ENCODE measurements at places on chromosomes 7 and 10.

- no peak for DNase-seq
Observed at GRCh38 chr10:117360016-117360415, 15.2 kb downstream of the PDZD8 start.

DNA sequence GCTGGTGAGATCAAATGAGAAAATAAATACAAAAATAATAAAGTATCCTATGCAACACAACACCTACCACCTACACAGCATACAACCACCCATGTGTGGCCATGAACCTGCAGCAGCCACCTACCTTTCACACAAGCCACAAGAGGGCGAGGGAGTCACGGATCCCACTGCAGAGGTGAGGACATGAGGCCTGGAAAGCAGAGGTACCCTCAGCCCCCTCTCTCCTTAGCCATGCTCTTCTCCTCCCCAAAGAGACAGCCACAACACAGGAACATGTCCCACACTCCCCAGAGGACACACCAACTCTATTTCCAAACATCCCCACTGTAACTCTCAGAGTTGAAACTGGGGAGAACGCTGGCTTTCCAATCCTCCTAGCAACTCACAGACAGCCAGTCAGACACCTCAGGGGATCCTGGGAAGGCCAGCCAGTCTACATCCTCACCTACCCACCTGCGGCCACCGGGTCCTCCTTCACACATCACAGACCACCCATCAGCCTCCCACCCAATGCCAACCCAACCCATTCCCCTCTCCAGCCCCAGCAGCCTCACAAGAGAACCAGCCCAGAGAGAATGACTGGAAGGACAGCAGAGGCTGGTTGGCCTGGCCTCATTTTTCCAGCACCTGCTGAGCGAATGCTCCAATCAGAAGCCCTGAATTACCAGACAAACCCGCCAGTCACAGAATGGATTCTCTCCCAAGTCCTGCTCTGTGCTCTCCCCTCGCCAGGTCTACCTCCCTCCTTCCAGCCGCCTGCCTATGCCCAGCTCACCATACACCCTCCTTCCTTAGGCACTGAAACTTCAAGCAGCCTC lies 18.4 kb downstream of the DLG5 start:
- no peak for DNase-seq

DNA sequence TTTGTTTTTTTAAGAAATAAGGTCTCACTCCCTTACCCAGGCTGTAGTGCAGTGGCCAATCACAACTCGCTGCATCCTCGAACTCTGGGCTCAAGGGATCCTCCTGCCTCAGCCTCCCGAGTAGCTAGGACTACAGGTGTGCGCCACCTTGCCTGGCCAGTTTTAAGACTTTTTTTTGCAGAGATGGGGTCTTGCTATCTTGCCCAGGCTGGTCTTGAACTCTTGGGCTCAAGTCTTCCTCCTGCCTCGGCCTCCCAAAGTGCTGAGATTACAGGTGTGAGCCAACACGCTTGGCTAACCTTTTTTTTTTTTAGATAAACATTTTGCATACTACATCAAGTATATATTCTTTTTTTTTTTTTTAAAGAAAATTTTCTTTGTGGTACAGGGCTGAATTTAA lies 18.2 kb downstream of the SEC23IP start:
- DNase-seq: no peak

DNA sequence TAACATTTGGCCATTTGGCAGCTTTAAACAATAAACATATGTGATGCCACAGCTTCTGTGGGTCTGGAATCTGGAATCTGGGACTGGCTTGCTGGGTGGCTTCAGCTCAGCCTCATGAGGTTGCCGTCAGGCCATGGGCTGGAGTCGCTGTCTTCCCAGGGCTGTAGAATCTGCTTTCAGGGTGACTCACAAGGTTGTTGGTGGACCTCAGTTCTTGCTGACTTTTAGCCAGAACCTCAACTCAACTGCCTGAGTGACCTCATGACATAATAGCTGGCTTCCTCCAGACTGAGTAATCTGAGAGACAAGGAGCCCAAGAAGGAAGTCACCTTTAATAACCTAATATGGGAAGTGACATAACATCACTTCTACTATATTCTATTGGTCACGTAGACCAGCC lies 44.6 kb upstream of the TSPAN13 start:
- DNase-seq: no peak

- no peak for DNase-seq
Observed at GRCh38 chr7:96026611-96027010, 254.3 kb downstream of the DYNC1I1 start.

DNA sequence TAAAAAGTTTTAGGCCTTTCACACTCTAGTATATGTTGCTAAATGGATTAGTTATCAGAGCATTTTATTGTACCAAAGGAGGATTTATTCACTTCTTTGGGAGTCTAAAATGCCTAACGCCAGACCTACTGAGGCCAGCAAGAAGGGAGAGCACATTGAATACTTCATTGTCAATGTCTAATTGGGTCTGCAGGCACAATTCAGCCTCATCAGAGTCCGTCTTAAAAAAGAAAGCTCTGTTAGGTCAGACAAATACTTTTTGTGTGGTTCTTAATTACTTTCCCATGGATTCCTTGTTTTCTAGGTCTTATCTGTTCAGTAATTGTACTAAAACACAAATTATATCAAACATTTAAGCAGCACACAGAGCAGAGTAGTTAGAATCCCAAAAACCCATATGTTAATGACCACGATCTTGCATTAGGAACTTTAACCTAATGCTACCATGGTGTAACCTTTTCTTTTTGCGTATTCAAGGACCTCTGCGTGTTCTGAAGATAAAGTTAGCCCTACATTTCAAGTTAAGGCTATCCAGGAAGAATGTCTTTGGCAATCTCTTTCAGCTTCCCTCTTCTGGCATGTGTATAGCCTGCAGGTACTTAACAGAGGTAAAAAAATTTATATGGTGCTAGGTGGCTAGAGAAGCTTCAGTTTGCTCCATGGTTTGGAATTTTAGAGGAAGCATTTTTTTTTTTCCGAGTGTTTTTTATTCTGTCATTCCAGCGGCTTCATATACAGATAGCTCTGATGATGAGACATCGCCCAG lies 45.7 kb upstream of the STRIP2 start:
- DNase-seq: no peak

DNA sequence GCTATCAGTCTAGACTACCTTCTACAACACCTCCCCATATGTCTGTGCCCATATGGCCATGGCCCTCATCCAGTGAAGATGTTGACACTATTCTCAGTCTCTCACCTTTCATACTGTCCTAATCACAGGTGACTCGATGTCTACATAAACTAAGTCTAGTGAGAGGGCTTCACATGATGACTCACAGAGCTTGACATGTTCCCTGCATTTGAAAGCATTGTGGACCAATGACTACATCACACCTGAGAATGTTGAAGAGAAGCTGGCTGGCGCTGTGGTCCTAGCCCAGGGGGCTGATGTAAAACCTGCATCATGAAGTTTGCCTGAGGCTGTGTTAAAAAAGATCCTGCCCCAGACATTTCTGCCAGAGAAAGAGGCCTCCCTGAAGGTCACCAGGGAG lies 167.2 kb downstream of the NPSR1 start:
- DNase-seq: no peak

DNA sequence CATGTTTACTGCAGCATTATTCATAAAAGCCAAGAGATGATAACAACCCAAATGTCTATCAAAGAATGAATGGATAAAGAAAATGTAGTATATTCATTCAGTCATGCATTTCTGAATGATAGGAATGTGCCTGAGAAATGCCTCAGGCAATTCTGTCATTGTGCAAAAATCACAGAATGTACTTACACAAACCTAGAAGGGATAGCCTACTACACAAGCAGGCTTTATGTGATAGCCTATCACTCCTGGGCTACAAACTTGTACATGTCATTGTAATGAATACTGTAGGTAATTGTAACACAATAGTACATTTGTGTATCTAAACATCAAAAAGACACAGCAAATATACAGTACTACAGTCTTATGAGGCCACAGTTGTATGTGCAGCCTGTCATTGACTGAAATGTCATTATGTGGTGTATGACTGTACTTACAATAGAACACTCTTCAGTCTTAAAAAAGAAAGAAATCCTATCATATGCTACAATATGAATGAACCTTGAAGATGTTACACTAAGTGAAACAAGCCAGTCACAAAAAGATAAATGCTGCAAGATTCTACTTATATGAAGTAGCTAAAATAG lies 141.8 kb upstream of the GPR22 start:
- no peak for DNase-seq

DNA sequence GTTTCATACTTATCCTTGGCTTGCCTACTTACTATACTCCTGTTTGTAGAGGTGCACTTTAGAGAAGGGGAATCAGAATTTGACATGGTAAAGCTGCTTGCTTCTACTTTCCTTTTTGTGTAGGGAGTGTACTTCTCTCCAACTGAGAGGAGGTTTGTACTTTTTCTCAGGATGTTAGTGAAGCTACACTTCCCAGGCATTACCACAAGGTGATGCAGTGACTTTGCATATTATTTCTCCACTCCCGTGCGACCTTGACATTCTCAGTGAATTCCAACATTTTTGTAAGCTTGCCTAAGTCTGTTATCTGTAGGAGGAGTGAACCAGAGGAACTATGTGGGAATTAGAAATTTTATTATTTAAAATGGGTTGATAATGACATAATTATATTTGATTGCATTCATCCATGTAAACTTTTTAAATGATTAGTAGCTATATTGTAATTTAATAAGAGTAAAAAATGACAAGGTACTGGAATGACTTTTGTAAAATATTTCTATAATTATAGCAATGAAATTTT lies 5.2 kb downstream of the TAX1BP1 start:
- DNase-seq: no peak

All from NCI-H1930 (cell line).